CD8-positive, alpha-beta T cell (primary cell): ENCODE measurements at places on chromosomes 2 and 18. TPM values are rescaled to one million over a fixed set of nuclear protein-coding genes. Genes with fewer than 3 reads are reported as not detected.
A peak's percentile ranks its signal among the peaks of the same experiment; 100 is the strongest.

DNA sequence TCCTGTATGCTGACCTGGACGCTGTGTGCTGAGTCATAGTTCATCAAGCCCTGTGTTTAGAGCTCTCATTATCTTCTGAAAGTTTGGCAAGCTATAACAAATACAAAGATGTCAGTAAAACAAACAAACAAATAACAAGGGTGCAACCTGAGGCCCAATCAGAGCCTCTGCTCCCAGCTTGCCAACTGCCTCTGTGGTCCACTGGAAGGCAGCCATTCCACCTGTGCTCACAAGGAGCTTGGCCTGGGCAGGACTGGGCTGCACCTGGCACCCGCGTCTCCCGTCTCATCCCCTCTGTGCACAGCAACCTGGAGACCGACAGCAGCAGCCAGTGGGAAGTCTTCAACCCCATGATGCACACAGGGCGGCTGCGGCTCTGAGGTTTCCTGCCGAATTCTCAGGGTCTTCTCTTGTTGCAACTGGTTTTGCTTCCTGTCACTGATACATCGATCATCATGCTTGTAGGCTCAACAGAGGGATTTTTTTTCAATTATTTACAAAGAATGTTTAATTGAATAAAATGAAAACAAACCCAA is 97.8 kb downstream of the TMEM18 start:
- DNase-seq = no peak

DNA sequence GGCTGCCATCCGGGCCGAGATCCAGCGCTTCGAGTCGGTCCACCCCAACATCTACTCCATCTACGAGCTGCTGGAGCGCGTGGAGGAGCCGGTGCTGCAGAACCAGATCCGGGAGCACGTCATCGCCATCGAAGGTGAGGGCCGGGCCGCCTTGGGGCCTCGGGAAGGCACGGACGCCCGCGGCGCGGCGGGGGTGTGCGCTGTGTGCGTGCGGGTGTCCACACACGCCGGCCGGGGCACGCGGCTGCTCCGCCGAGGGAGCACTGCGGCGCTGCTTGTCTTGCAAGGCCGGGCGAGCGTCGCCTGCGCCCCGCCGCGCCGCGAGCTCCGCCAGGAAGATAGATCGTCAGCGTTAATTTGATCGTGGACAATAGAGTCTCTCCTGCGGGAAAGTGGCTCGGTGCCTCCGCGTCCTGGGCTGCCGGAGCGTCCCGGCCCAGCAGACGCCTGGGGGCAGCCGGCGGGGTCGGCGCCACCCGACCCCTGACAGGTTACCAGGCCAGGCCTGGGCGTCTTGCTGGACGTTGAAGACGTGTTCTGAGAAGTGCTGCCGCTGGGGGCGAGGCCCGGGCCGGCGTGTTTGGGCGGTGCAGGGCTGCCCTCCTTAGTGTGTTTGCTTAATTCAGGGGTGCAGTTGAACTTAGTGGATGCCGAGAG is 1.0 kb downstream of the AGAP1 start:
- DNase-seq = no peak

- DNase-seq = no peak
These were observed 115.2 kb upstream of the ITGA4 start for GRCh38 chr2:181341855-181342600.

DNA sequence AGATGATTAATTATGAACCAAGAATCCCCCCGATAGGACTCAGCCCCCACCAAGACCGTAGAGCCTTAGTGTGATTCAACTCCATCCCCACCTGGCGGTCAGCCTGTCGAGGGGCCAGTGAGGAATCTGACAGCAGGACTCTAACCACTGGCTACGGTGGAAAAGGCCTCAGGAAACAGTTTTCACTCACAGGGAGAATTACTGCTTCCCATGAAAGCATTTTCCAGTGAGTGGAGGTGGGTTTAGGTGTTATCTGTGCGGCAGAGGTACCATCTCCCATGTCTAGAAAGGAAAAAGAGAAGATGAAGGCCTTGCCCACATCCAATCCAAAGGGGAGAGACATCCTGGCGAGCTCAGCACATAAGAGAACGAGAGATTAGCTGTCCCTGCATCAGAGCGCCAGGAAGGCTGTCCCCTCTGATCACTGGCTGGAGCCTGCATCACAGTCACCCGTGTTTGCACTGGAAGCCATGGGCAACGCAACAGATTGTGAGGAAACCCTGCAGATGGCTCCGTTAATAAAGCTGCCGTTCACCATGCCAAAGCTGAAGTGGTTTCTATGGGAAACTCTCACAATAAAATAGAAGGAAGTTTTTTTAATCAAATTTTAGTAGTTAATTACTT is 22.3 kb downstream of the COX7A2L start:
- no peak for DNase-seq

- DNase-seq = no peak
These were observed 66.7 kb downstream of the AAK1 start for GRCh38 chr2:69576880-69577279.

- peak; percentile 21 for DNase-seq
These were observed 18.0 kb upstream of the FAP start for GRCh38 chr2:162261032-162261945.

GRCh38 chr2:74864728-74865722 is 31.1 kb downstream of the HK2 start:
- no peak for DNase-seq

GRCh38 chr2:227360351-227360750 is 18.8 kb downstream of the TM4SF20 start:
- no peak for DNase-seq

- no peak for DNase-seq
These were observed 71.3 kb downstream of the CTIF start for GRCh38 chr18:48609820-48610815.

GRCh38 chr2:81858998-81859397 is 1554.4 kb upstream of the LRRTM1 start:
- no peak for DNase-seq

SPDYA gene
- total RNA-seq = 11.8 TPM

IFT172 gene
- 15.0 TPM for total RNA-seq

NXPH2 gene
- not detected for total RNA-seq

GPR75 gene
- 2.8 TPM for total RNA-seq

ZBTB7C gene
- total RNA-seq = not detected

LRP2 gene
- total RNA-seq = not detected
